CD4-positive, alpha-beta T cell treated with Interferon alpha-2 for 1 hour (primary cell): ENCODE measurements at places on chromosomes 7 and 10.

DNA sequence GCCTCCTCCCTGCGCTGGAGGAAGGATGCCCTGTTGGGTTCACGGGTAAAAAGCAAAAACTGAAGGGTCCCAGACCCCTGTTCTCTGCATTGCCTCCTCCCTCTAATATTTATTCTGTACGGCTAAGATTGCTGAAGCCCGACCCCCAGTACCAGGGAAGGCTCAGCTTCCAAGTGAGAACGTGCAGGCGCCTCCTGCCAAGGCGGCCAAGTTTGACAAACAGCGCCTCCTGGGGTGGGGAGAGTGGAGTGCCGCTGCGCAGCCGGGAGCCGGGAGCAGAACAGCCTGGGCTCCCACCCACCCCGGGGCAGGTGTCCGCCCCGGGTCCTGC is 4.7 kb upstream of the EBF3 start:
- no peak for DNase-seq

- peak; percentile 42 for DNase-seq
Observed at GRCh38 chr7:25260862-25261494, 32.7 kb upstream of the NPVF start.

DNA sequence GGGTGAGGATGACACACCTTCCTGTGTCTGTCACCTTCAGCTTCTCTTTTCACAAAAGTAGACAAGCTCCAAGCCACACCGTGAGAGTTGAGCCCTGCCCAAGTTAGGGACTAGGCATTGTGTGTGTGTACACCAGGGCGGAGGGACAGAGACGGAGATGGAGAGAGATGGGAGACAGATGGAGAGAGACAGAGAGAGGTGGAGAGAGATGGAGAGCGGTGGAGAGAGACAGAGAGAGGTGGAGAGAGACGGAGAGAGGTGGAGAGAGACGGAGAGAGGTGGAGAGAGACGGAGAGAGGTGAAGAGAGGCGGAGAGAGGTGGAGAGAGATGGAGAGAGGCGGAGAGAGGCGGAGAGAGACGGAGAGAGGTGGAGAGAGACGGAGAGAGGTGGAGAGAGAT is 207.0 kb downstream of the DNAJB6 start:
- DNase-seq, result no peak

DNA sequence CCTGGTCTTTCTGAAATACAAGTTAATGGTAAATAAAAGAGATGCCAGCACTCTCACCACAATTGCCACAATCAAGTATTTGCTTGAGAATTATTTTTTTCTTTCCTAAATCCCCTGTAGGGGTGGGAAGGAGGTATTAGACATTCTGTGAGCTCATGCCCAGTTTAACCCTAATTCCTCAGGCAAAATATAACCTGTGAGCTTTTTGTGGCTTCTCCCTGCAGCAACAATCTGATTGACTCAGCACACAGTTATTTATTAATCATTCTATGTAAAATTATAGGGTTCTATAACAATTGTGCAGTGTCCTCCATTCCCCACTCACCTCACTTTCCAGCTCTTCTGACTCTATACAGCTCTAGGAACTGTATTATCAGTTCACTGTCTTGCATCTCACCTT is 66.3 kb downstream of the GLI3 start:
- DNase-seq, result no peak

GRCh38 chr7:147413557-147413870 is 1177.1 kb upstream of the C7orf33 start:
- no peak for DNase-seq

DNA sequence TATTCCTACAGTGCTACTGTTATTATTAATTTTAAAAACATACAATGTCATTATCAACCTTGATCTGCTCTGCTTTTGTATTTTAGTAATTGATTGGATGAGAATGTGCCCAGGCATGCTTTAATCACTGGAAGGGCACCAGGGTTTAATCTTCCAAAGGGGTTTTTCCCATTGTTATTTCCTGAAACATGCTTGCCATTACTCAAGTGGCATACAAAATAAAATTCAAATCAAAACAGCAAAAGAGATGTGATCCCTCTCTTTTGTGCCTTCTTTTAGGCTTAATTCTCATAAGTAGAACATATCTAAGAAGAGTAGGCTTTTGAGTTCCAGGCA is 963.3 kb downstream of the LRMDA start:
- DNase-seq, result no peak

DNA sequence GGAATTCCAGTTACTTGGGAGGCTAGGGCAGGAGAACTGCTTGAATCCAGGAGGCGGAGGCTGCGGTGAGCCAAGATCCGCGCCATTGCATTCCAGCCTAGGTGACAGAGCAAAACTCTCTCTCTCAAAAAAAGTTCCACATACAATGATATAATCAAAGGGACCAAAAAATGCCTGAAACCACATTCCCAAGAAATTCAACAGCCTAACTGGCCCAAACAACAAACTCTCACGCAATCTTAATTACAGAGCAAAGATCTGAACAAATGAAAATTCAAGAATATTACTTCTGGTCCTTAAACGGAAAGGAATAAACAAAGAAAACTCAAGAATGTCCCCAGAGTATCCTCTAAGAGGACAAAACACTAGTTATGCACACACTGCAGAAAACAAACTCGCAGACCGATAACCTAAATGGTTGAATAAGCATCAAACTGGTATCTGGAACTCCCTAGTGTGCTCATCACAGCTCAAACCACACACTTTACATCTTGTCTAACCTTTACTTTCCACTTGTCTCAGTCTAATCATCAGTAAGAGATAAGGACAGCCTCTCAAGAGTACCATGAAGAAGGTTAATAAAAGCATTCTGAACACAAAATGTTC is 3.7 kb downstream of the OGA start:
- peak; percentile 16 for DNase-seq

DNA sequence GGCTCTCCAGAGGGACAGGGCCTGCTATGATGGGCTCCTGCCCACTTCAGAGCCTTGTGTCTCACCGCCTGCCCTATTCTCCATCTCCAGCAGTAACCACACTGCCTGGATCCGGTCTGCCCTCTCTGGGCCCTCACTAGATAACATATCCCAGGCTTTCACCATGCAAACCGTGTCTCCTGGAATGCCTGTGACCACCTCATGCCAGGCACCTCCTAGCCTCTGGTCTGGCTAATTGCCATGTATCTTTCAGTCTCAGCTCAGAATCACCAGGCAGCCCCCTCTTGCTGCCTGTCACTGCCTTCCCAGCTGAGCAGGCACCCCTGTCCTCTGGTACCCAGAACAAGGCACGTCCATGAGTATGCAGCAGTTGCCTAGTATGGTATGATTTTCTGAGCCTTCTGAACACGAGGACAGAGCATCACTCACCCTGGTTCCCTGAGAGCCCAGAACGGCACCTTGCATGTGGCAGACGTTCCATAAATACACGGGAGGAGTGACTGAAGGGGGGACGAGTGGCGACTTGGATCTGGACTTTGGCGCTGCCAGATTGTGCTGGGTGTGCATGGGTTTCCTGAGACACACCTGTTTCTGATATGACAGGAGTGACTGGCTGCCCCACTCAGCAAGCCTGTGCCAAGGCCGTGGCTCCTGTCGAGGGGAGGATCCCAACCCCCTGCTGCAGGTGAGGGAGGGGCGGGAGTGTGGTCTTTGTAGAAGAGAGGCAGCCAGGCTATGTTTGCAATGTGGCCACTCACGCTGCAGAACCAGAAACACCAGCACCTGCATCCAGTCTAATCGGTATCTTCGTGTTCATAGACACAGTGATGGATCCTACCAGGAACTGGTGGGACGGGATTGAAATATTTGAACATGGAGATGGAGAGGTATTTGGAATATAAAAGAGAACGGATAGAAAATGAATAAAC is 95.2 kb downstream of the VOPP1 start:
- no peak for DNase-seq

- DNase-seq, result no peak
Observed at GRCh38 chr10:34627331-34627730, 187.8 kb downstream of the PARD3 start.

GRCh38 chr7:34622771-34623250 is 35.2 kb upstream of the NPSR1 start:
- no peak for DNase-seq

DNA sequence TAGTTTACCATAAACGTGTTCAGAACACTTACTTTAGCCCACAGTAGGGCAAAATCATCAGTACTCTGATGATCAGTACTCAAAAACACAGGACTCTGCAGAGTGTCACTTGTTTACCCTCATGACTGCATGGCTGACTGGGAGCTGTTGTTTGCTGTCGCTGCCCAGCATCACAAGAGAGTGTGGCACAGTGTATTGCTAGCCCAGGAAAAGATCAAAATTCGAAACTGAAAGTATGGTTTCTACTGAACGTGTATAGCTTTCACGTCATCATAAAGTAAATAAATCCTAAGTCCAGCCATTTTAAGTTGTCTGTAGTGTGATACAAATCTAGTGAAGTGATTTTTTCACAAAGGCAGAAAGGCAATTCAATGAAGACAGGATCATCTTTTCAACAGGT is 184.6 kb downstream of the RAMP3 start:
- DNase-seq, result no peak

- DNase-seq, result no peak
Observed at GRCh38 chr7:142866361-142867096, 11.7 kb downstream of the EPHB6 start.

DNA sequence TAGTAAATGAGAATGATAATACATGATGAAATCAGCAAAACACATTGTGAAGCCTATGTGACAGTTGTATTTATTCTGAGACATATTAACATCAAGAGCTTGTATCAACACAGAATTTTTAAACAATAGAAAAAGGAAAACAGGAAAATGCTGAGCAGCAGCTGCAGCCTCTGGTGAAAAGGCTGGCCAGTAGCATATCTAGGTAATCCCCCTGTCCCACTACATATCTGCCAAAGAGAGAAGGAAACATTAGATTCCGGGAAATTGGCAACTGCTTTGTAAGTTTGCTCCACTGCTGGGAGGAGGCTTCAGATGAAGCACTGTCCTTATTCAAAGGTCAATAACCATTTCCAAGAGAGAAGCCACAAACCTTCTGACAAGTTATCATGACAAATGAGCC is 89.4 kb downstream of the RALA start:
- DNase-seq, result no peak
